ENCODE measurements at places on chromosomes 1 and 21.

DNA sequence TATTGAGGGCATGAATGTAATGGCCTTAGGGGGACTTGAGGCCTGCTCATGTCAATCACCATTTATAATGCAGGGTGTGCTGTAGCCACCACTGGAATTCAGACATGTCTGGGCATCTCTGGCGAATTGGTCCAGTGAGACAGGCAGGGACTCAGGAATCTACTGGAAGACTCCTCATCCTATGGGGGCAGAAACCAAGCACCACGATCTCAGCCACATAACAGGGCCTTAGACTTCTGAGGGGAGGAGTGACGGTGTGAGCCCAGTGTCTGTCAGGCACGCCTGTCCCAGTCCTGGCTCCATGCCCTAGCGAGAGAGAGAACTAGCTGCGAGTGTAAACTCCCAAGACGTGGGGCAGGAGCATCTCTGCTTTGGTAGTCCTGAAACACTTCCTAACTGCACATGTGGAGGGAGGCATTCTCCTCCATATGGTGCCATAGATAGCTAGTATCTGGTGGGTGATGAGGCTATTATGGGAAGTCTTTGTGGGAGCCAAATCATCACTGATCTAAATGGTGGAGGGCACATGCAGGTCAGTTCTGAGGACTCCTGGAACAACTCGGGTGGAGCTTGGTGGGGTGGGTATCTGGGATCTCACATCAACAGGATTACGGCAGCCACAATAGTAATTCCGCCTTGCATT lies 29.8 kb upstream of the KIAA0040 start:
- DNase-seq = no peak

- no peak for DNase-seq
Observed at GRCh38 chr1:68383092-68383491, 66.7 kb downstream of the RPE65 start.

DNA sequence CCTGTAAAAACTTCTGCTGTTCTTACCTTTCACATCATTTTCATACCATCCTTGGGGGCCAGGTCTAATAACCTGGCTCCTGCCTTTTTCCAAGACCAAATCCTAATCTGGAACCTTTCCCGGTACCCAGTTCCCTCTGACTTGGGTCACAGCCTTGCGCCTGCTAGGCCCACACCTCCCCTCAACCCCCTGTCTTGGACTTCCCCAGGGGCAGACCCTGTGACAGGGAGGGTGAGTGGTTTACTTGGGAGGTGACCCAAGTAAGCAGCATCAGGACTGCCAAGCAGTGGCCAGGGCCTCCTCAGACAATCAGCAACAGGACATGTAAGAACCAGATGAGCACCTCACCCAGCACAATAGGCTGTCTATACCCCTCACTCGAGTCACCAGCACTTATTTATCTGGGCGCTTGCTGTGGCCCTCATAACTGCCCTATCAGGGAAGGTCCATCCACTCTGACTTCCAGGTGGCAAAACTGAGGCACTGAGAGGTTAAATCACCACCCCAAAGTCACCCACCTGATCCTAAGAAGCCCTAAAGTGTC lies 124.7 kb downstream of the MATN1 start:
- DNase-seq = no peak

DNA sequence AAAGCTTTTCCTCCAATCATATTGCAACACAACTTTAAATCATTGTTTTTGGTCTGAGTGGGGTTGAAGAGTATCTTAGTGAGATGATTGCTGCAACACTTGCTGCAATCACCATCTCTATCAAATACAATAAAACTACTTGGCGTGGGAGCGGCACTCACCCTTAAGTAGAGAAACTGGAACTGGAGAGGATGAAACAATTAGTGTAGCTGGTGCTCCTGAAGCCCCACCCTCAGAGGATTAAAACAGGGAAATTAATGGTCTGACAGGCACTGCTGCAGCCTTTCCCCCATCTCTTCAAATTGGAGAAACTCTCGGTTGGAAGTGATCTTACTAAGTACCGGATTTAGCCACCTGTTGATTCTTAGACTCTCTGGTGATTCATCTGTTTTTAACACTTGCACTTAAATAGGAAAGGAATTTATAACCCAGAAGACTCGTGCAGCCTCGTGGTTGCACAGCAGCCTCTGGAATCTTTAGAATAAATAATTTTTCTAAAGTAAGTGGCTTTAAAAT lies 80.5 kb upstream of the KIF26B start:
- DNase-seq = peak; percentile 33

GRCh38 chr1:7633506-7634245 lies 137.4 kb upstream of the VAMP3 start:
- no peak for DNase-seq

- peak; percentile 9 for DNase-seq
Observed at GRCh38 chr1:210663730-210664573, 335.2 kb downstream of the HHAT start.

DNA sequence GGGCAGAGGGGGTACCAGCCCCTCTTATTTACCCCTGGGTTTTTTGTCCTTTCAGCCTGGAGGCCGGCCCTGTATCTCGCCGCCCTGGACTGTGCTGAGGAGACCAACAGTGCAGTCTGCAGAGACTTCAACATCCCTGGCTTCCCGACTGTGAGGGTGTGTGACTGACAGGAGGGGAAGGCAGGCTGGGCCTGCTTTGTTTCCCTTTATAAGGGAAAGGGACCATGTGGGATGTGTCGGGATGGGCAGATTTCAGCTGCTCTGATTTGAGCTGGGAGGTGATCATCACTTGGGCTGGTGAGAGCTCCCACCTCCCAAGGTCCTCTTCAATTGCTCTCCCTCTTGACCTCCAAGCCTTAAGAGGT lies 11.7 kb downstream of the QSOX1 start:
- no peak for DNase-seq

- peak; percentile 75 for DNase-seq
Observed at GRCh38 chr1:245500546-245500945, 345.8 kb downstream of the KIF26B start.

- no peak for DNase-seq
Observed at GRCh38 chr1:237712082-237712481, 178.6 kb downstream of the ZP4 start.

- DNase-seq = no peak
Observed at GRCh38 chr1:19300211-19300610, 11.6 kb upstream of the AKR7A3 start.

- DNase-seq = peak; percentile 7
Observed at GRCh38 chr1:18100491-18101063, 7.0 kb upstream of the IGSF21 start.

- DNase-seq = no peak
Observed at GRCh38 chr1:213998785-213999184, 11.0 kb downstream of the PROX1 start.

GRCh38 chr1:160607672-160608032 lies 28.4 kb upstream of the CD84 start:
- DNase-seq = no peak

DNA sequence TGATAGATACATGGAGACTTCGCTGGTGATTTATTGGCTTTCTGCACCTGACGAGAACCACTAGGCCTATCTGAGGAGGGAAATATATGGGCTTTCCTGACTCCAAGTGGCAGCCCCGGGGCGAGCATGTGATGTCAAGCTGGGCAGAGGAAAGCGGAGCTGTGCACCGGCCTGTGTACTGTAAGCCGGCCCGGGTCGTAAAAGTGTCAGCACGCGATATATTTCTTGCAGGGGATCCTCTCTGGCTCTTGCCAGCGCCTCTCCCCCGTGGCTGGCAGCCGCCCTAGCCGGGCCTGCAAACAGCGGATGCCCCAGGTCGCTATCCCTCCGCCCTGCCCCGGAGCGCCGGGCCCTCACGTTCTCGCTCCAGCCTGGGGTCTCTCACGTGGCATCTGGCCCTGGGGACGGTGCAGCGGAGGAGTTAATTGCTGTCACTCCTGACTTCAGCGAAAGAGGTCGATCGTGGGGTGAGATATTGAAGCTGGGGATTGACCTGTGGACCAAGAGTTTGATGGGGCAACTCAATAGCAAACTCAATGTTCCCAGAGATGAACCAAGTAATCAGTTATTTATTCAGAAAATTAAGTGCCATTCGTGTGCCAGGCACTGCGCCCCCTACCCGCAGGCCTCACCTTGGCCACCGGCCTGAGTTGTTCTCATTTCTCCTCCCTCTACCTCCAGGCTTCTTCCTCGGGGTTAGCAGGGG lies 41.0 kb upstream of the HAO2 start:
- DNase-seq = no peak

GRCh38 chr1:169768161-169768560 lies 26.5 kb downstream of the METTL18 start:
- no peak for DNase-seq

DNA sequence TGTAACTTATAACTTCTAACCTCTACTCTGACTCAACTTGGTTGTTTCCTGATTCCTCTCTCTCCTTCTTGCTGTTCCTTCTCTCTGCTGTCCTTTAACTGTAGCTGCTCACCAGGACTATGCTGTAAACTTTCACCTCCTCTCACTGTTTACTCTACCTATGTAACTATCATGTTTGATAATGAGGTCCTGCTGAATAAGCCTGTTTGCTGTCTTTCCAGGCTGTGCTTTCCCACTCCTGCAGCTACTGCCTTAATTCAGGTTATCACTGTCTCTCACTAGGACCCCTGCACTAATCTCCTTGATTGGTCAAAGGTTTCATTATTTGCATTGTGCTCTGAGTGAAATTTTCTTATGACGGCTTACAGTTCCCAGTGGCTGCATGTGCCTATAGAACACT lies 633.9 kb upstream of the PTBP2 start:
- DNase-seq = no peak

GRCh38 chr1:81437213-81437612 lies 363.5 kb upstream of the ADGRL2 start:
- DNase-seq = no peak

GRCh38 chr1:172278478-172278877 lies 142.0 kb upstream of the C1orf105 start:
- peak; percentile 14 for DNase-seq

DNA sequence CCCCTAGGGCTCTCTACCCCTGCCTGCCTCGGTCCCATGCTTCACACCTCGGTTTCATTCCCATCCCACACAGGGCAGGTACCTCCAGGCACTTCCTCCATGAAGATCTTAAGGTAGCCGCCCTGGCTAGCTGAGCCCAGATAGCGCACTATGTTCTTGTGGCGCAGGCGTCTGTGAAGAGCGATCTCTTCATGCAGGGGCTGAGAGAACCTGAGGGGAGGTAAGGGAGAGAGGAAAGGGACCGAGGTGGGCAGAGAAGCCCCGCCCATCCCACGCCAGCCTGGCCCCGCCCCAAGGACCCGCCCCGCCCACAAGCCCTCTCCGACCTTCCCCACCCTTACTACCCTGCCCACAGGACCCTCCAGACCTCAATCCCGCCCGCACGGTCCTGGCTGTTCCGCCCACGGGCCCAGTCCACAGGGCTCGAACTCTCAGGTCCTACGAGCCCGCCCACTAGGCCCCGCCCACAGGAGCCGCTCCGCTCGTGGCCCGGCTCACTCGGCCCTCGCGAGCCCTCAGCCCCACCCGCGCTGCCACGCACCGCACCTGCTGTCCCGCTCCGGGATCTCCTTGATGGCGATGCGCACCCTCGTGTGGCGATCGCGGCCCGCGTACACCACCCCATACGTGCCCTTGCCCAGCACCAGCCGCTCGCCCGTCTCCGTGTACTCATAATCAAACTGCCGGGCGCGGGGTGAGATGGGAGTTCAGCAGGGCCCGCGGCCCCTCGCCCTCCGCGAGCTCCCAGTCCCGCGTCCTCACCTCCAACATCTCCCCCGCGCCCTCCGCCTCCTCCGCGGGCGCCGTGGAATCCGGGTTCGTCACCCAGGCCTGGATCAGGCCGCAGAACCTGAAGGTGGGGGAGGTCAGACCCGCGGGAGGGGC lies 6.4 kb downstream of the MAP3K6 start:
- DNase-seq = no peak

DNA sequence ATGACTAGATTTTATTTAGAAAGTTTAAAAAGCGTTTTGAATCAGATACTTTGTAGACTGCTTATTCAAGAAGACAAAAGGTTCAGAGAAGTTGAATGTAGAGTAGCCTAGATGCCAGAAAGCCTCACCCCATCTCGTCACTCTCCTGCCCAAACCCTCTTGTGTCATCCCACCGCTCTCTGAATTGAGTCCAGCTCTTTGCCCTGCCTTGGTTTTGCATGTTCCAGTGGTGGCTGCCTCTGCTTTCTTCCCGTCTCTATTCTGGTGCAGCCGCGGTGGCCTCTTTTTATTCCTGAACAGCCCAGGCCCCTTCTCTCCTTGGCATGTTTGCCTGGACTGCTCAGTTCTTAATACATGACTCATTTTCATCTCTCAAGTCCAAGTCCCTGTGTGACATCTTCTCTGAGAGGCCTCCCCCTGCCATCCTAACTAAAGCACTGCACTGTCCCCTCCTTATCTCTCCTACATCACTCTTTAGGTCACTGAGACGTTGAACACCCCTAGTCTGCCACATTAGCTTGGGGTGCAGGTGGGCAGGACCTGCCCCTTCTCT lies 22.9 kb downstream of the PRDM2 start:
- DNase-seq = no peak

DNA sequence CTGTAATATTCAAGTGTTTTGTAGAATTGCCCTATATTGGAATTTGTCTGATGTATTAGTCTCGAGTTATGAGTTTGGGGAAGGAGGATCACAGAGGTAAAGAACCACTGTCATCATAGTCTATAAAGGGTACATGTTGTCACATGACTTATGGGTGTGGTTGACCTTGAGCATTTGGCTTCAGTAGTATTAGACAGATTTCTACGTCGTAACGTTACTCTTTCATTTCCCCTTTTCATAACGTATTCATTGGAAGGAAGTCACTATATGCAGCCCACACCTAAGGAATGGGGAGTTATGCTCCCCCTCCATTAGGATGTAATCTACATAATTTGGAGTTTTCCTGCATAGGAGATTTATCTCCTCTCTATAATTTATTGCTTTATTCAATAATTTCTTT lies 110.1 kb upstream of the VAV3 start:
- DNase-seq = no peak

DNA sequence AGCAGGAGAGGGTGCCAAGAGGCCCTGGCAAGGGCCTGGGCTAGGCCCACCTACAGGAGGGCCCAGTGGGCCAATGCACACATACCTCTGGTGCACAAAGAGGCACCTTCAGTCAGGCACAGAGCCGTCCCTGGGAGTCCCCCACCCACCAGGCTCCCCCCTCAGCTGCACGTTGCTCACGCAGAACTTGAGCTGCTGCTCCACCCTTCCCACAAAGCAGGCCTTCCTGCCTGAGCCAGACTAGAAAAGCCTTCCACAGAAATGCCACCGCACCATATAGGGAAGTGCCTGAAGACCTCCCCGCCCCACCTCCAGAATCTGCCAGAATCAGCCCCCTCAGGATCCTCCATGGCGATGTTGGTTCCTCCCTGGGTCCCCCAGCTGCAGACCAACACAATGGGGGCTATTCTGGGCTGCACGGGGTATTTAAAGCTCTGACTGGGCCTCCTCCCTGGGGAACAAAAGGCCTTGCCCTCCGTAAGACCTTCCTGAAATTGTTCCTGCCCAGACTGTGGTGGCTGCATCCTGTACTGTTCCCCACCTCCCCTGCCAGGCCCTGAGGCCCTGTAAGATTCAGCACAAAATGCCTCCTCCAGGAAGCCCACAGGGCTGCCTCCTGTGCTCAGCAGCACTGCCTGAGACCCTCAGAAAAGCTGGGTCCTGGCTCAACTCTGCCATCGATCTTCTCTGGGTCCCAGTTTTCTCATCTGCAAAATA lies 27.2 kb downstream of the HSPG2 start:
- DNase-seq = no peak

GRCh38 chr1:204564835-204565234 lies 48.6 kb downstream of the MDM4 start:
- DNase-seq = no peak
